NCI-H187 (cell line): ENCODE measurements at places on chromosomes 5 and 9.

DNA sequence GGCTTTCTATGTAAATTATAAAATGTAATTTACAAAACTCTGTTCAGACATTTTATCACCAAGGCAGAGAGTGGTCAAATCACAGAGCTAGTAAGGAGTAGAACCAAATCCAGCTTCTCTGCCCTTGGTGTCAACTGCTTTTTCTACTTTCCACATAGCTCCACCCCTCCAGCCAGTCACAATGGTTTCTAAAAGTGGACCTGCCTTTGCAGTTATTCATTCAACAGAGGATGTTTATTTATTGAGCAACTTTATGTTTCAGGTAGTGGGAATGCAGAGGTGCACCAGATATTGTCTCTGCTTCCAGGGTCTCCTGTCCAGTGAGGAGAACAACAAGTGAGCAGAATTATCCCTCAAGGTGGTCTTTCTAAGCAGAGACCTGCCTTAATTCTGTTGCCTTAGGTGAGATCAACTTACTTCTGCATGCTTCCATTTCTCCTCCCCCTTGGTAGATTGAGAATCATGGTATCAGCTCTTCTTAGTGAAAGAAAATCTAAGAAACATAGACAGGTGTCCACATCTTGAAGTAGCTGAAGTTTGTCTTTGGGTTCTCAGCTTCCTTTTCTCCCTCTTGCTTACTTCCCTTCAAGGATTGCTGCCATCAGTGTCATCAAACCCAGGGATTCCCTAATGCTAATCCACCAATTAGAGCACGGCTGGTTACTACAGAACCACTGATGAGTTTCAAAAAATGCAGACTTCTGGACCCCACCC lies 17.2 kb upstream of the PDCD1LG2 start:
- no peak for DNase-seq

- DNase-seq: no peak
These were observed 127.6 kb downstream of the ST8SIA4 start for GRCh38 chr5:100775533-100775855.

DNA sequence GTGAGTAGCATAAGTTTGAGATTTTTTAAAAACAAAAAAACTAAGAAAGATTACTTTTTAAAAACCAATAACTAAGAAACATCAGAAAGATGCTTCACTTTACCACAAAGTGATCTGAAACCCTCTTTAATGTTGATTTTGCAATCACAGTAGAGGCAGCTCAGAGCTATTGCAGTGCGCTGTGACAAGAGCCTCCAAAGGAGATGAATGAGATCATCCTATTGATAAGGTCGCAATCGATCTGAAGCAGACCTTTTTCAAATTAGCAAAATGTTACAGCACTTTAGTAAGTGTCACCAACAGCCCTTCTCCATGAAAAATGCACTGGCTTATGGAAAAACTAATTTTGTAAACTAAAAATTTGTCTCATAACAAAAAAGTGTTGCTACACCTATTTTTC lies 284.6 kb upstream of the EFNA5 start:
- DNase-seq: no peak

DNA sequence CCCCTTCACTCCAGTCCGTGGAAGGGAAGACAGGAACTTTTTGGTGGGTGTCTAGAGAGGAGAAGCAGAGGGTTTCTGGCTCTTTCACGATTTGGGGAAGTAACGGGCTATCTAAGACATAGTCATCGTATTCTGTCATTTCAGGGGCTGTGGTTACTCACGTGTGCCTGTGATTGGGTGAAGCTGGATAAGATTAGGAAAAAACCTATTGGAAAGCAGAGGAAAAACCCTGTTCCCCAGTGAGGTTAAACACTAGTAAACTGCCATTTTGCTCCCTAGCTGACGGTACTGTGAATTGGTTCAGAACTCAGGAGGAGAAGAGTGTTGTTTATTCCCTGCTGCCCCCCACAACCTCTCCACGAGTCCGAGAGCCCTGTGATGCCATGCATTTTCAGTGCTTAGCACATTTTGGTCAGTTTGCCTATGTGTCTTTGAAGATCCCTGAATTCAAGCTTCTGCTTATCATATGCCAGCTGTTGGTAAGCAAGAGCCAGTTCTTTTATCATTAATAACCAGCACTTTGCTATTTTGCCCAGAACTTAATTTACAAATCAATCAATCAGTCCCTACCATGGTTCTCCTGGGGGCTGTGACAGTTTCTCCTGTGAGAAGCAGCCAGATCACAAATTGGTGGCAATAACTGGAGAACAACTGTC lies 45.1 kb upstream of the ROR2 start:
- no peak for DNase-seq

- DNase-seq: no peak
These were observed 8.3 kb upstream of the PTBP3 start for GRCh38 chr9:112341730-112342129.

DNA sequence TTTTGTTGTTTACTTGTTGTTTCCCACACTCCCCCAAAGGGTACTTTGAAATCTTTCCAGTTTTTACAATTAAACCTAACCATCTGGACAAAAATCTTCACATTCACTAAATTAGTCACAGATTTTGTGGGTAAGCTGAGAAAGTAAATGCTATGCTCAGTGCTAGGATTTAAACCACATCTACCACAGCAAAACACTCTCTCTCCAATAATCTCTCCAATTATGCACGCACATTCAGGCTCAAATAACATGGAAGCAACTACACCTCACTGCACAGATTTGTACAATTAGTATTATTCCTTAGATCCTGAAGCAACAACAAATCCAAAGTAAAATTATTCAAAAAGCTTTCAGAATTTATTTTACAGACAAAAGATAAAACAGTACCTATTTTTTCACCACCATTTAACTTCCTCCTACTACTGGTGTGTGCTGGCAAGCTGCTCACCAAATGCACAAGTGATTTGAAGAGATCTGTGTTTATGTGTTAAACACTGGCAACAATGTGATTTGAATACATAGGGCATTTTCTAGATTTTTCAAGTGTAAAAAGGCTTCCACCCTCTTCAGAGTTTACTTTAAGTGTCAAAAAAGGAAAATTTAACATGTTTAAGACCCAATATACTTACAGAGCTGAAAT lies 16.6 kb downstream of the ZNF608 start:
- no peak for DNase-seq

DNA sequence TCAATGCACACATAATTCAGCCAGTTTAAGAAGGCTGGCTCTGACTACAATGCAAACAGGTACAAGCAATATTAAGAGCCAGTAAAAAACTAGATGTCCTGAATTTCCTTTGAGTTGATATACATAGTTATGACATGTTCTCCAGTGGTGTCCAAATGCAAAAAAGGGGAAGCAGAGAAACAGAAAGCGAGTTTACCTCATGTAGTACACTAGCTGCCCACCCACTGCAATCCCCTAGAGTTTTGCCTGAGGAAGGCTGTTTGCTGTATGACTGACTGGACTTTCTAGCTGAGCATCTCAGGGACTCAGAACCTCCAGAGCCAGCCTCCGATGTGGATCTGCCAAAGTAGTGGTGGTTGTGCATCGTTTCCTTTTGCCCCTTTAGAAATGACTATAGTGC lies 44.8 kb upstream of the SLC1A3 start:
- no peak for DNase-seq

- DNase-seq: no peak
These were observed 4.6 kb downstream of the SIT1 start for GRCh38 chr9:35646153-35646532.

- DNase-seq: no peak
These were observed 116.5 kb downstream of the ANKRD55 start for GRCh38 chr5:56116599-56117141.

DNA sequence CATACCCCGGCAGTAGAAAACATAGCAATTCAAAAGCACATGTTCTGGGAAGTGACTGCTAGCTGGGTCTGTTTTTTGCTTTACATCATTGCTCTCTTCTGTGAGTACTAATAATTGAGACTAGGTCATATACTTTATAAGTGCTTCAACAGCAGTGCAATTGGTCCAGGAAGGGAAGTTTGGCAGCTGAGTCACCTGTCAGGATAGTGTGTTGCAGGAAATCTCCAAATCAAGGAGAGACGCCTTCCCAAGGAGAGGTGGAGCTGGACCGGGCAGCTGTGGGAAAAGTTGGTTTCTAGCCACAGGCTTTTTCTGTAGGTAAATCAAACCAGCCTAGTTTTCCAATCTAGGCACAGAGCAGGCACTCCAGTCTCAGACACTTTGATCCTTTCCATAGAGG lies 330.1 kb downstream of the ENC1 start:
- no peak for DNase-seq

- DNase-seq: no peak
These were observed 978 bp upstream of the RGS14 start for GRCh38 chr5:177356746-177357145.

GRCh38 chr9:37464426-37465248 lies 613 bp downstream of the ZBTB5 start:
- DNase-seq: peak; percentile 31

GRCh38 chr9:130570208-130570607 lies 9.2 kb upstream of the FUBP3 start:
- DNase-seq: no peak

GRCh38 chr9:88197016-88197415 lies 58.7 kb upstream of the SPATA31C2 start:
- DNase-seq: no peak

- no peak for DNase-seq
These were observed 46.8 kb upstream of the CD180 start for GRCh38 chr5:67243349-67243748.

DNA sequence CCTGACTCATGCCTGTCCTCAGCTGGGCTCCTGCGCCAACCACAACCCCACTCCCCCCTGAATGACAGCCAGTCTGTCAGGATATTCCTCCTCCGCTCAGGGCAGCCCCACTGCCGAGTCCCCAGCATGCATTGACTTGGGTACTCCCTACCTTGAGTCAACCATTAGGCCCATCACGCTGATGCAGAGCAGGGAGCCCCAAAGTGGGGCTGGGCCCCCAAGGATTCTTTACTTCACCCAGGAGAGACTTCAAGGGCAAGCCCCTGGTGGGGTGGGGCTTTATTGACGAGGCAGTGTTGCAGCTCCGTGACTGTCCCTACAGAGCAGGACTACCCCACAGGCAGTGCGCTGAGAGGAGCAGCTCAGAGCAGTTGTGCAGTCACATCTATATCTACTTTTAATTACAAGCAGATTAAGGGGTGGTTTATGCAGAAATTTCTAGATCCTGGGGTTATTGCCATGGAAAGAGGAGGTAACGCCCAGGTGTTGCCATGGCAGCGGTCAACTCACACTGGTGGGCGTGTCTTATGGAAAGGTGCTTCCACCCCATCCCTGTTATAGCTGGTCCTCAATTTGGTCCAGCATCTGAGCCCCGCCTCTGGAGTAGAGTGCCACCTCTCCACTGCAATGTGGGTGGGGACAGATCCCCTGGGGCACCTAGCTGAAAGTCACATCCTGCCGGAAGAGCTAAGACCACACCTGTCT lies 32.1 kb upstream of the FCN1 start:
- no peak for DNase-seq

DNA sequence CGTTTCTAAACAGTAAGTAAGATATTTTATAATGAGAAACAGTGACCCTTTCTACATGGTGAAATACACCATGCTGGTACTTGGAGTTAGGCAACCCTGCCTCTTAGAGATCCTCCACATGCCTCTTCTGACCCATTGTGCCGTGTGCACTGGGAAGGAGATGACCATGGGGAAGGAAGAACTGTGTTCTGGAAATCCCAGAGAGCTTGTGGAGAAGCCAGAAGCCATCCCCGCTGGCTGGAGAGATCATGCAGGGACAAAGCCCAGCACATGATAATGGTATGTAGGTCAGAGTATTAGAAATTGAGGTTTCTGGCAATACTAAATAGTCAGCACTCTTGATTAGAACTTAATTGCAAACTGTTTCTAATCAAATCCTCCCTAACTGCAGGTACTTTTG lies 307.3 kb downstream of the FBXL7 start:
- no peak for DNase-seq

DNA sequence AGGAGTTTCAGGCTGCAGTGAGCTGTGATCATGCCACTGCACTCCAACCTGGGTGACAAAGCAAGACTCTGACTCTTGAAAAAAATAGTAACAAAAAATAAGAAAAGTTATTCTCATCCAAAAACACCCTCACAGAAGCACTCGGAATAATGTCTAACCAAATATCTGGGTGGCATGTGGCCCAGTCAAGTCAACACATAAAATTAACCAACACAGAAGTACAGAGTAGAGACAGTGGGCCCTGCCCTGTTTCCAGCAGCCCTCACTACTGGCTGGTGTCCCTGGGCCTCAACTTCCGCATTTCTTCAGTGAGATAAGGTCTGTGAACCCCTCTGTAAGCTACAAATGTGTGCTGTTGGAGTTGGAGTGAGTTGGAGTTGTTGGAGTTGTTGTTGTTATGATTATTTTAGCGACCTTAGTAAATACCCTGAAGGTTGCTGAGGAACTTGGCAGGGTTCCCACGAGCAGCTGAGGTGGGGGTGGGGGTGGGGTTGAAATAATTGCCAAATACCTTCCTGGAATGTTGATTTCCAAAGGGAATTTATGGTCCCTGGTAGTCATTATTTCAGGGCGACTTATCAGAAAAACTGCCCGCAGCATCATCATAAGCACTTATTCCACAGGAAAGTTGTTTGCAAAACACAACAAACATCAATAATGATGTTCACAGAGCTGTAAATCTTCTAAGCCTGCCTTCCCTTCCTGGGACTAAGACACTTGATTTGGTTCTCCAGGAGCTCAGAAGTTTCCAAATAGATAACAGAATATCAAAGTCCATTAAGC lies 30.2 kb downstream of the C5orf15 start:
- no peak for DNase-seq

DNA sequence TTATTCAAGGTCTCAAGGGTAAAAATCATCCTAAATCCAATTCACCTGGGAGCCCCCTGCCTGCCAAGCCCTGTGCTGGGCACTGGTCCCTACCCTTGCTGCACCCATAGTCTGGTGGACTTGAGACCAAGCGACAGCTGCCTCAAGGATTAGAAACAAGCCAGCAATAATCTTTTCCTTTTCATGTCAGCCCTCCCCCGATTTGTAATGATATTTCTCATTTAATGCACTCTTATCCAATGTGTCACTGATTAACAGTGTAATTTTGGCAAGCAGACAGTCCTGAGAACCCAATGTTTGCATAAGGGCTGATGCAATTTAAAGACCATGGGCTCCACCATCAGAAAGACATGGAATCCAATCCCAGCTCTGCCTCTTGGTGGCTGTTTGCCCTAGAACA lies 108.9 kb downstream of the ACTL7B start:
- DNase-seq: no peak
